ENCODE measurements at places on chromosomes 1 and 21. TPM values are rescaled to one million over a fixed set of nuclear protein-coding genes. Genes with fewer than 3 reads are reported as not detected.

DNA sequence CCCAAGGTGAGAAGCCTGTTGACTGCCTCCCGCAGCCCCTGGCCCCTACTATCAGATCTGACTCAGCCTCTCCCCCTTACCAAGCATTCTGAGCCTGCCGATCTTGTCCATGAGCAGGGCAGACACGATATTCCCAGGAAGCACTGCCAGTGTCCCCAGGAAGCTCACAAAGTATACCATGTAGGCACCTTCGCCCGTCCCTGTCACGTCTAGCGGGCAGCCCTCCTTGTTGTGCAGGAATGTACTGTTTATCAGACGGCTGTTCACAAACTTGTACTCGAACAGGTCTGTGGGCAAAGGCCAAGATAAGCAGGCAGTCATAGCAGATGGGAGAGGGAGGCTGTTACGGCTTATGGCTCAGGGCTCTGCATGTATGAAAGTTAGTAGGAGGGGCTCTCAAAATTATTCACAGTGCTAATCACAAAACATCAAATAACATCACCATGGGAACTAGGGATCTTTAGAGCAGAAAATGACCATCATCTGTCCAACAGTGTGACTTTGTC, 7.3 kb downstream of the BOLA1 start:
- no peak for DNase-seq

DNA sequence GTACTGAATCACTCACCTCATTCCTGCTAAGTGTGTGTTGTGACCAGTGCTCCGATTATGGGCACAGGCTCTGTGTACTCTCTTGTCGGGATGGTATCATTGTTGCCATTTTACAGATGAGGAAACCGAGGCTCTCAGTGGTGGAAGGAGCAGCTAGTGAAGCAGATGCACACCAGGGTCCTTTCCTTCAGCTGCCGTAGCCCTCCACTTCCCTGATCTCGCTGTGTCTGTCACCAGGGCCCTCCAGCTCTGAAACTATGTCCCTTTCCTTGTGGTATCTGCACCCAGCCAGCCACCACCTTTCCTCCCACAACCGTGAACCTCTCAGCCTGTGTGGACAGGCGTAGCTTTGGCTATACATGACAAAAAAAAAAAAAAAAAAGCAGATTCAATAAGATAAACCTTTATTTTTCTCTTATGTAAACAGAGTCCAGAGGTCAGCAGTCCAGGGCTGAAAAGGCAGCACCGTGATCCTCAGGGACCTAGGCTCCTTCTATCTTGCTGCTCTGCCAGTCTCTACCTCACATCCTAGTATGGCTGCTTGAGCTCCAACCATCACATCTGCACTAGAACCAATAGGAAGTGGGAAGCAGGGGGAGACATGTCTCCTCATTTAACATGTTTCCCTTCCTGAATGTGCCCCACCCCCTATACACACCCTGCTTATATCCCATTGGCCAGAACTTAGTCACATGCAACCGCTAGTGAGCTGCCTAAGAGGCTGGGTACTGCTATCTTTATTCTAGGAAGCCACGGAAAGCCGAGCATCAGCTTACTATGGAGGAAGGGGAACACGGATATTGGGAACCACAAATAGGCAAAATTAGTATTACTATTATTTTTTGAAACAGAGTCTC, 44.3 kb downstream of the TMEM51 start:
- DNase-seq = no peak

DNA sequence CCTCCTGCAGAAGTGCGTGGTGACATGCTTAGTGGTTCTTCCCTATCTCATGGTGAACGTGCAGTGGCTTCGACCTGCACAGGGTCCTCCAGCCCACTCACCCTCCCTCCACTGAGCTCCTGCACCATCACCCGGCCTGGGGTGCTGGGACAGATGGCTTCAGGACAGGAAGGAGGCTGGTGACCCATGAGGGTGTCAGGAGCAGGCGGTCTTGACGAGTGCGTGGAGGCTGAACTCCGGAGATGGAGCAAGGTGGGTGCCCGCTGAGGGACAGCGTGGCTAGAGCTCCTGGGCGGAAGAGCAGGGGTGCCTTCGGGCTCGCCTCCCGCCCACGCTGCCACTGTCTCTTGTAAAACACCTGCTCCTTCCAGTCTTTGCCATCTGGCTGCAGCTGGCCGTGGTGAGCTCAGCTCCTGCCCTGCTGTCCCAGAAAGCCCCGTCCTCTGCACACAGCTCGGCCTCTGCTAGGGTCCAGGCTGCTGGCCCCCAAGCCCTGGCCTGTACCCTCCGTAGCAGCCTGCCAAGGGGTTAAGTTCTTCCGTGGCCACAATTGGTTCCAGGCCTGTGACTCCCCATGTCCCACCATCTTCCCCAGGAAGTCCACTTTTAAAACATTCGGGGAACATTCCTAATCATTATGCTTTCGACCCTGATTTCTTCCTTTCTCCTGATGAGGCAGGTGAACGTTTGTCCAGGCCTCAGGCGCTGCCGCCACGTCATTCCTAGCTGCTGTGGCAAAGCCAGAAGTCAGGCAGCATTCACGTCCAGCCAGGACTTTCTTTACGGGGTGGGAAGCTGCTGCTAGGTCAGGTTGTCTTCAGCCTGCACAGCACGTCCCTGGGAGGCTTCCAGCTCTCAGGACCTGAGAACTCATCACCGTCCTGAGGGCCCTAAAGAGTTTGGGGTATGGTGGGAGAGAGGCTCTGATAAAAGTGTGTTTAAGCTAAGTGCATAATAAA, 8.1 kb downstream of the KRTAP10-1 start:
- DNase-seq = no peak

DNA sequence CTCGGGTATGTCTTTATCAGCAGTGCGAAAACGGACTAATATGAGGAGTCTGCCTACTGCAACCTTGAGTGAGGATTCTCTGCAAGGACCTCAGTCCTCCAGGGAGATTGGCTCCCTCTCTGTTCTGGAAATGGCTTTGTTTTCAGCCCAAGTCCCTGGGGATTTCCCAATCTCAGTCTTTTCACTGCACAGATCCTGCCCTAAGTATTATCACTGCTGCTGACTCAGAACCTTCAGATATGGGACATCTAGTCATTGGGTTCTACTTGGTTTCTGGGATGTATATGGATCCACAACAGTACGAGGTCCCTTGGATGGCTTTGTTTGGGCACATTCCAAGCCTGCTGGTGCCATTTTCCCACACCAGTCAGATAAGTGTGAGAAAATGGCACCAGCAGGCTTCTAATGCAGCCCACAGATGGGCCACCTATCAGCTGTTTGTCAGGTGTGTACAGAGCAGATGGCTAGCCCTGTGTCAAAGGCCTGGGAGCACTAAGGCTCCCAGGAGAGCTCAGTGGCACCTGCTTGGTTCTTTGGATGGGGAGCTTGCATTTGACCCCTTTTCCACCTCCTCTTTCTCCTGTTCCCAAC, 27.4 kb downstream of the ELF3 start:
- no peak for DNase-seq

- no peak for DNase-seq
These were observed 72.5 kb downstream of the CDC42BPA start for GRCh38 chr1:227245613-227246320.

- DNase-seq = peak; percentile 75
These were observed 953 bp upstream of the BRWD1 start for GRCh38 chr21:39314143-39315027.

- peak; percentile 50 for DNase-seq
These were observed 683 bp downstream of the LRRC8D start for GRCh38 chr1:89821322-89822108.

- no peak for DNase-seq
These were observed 4.5 kb downstream of the IVNS1ABP start for GRCh38 chr1:185312361-185313138.

- DNase-seq = peak; percentile 57
These were observed 133.2 kb upstream of the BARHL2 start for GRCh38 chr1:90850181-90850897.

Gene C1orf185
- not detected for total RNA-seq

Gene RBP7
- 9.2 TPM for total RNA-seq

Gene PAX7
- not detected for total RNA-seq
